ENCODE measurements at places on chromosomes 5 and 9.

DNA sequence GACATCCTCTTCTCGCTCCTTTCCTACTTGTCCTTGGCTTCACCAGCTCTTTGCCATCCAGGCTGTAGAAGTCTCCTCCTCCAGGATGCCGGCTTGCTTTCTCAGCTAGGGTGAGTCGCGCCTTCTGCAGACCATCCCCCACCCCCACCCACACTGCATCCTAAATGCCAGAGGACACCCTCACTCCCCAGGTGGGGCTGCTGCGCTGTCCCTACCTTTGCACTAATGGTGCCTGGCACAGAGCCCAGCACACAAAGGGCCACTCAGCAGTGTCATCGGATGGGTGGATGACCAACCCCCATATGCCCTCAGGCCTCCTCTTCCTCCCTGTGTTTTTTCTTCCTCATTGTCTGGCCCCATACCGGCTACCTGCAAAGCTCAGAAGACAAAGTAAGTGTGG, 14.8 kb downstream of the IL9 start:
- no peak for DNase-seq

DNA sequence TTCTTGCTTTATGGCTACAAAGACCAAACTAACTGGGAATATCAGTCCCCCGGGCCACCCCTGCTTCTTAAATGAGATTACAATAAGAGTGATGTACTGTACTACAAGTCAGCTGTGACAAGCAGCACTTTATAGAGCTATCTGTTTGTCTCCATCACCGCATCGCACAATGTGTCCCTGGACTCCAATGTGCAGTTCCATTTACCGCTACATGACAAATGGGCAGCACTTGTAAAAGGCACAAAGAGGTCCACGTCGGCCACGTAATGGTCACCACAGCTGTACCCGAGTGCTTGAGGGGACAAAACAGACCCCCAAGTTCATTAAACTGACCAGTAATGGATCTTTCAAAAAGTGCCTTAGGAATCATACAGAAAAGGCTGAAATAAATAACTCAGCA, 54.1 kb downstream of the PSMB7 start:
- DNase-seq = no peak

GRCh38 chr5:57082441-57083067, 91.3 kb upstream of the GPBP1 start:
- no peak for DNase-seq

GRCh38 chr9:109974918-109975276, 194.9 kb downstream of the PALM2AKAP2 start:
- DNase-seq = no peak

GRCh38 chr5:31761877-31762276, 122.9 kb downstream of the PDZD2 start:
- no peak for DNase-seq

DNA sequence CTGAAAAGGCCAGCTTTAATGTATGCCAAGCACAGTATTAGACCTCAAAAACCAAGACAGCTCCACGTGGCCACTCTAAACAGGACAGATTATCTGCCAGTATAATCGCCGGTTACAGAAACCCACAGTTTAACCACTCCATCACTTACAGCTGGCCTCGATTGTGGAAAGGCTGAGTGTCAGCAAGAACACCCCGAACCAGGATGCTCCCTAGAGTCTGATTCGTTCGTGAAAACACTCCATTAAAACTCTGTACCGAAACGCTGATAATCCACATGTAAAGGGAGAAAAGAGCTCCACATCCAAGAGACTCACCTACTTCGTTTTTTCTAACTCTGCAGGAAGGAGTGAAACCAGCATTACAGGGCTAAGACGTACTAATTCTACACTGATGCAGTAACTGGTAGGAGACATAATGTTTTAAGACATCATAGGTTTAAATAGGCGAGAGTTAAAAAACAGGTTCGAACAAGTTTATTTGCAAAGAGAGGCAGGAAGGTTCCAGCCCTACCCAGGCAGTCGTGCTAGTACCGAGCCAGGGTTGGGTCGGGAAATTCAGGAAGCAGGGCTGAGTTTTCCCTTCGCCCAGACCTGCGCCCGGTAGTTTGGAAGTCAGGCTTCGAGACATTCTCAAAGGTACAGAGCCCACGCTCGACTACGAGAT, 949 bp downstream of the SERINC5 start:
- no peak for DNase-seq

DNA sequence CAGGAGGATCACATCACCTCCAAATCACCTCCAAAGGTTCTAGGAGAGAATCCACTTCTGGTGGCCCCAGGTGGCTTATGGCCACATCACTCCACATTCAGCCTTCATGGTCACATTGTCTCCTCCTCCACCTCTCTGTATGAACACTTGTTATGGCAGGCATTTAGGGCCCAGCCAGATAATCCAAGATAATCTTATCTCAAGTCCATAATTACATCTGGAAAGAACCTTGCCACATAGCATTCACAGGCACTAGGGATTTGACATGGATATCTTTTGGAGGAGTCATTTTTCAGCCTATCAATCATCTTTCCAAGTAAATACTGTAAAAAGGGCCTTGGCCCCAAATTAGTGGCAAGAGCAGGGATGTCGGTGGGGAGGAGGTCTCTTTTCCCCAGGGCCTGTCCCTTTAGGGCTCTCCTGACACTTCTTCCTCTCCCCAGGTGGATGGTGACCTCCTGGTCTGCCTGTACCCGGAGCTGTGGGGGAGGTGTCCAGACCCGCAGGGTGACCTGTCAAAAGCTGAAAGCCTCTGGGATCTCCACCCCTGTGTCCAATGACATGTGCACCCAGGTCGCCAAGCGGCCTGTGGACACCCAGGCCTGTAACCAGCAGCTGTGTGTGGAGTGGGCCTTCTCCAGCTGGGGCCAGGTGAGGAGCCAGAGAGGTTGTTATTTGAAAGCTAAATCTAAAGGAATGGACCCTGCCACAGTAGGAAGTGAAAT, 140.9 kb downstream of the SAXO1 start:
- no peak for DNase-seq

DNA sequence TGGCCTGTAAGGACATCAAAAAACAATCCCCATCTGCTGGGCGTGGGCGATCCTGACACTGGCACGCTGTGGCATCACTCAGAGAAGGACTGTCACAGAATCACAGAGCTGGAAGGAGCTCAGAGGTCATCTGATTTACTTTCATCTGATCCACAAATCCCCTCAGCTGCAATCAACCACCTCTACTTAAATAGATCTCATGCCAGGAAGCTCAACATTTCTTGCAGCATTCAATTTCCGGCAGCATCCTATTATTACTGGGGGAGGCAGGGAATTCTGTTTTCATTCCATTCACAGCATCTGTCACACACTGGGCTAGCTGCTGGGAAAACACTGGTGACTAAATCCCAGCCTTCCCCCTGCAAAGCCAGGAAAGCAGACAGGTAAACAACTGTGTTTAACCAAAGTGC, 38.3 kb downstream of the RETREG1 start:
- no peak for DNase-seq

DNA sequence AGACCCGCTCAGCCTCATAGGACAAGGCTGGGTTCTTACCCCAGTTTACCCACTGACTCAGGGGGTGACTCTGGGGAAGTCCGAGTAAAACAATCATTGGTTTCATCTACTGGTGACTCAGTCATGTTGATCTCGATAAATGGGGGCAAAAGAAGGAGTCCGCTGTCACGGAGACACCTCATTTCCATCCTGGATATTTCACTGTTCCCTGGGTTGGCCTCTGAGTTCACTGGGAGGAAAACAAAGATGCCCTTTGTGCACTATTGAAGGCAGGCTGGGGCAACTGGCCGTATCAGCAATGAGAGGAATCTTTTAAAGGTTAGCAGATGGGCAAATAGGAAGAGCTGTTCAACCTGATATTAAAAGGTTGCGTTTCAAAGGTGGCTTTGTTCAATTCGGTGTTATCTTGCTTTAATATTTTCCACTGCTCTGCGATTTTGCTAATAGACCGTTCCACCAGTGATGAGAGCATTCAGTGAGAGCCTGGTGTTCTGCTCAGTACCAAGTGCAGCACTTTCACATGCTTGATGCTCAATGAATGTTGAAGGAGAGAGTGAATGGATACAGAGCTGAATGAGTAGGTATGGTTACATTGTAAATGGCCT, 110.2 kb upstream of the EGFLAM start:
- DNase-seq = no peak

DNA sequence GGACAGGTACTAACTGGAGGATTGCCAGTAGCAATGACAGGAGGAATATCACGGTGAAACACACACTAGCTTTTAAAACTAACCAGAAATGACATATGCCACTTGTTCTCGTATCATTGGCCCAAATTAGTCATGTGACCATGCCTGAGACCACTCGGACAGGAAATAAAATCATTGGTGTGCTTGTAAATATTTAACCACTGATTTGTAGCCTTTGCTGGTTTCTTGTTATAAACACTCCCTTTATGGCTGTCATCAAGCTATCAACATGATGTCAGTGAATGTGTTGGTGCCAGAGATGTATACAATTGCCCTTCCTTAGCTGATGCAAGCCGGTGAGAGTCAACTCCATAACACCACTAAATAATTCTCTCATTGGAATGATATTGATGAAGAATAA, 123.7 kb upstream of the ANKH start:
- DNase-seq = no peak

DNA sequence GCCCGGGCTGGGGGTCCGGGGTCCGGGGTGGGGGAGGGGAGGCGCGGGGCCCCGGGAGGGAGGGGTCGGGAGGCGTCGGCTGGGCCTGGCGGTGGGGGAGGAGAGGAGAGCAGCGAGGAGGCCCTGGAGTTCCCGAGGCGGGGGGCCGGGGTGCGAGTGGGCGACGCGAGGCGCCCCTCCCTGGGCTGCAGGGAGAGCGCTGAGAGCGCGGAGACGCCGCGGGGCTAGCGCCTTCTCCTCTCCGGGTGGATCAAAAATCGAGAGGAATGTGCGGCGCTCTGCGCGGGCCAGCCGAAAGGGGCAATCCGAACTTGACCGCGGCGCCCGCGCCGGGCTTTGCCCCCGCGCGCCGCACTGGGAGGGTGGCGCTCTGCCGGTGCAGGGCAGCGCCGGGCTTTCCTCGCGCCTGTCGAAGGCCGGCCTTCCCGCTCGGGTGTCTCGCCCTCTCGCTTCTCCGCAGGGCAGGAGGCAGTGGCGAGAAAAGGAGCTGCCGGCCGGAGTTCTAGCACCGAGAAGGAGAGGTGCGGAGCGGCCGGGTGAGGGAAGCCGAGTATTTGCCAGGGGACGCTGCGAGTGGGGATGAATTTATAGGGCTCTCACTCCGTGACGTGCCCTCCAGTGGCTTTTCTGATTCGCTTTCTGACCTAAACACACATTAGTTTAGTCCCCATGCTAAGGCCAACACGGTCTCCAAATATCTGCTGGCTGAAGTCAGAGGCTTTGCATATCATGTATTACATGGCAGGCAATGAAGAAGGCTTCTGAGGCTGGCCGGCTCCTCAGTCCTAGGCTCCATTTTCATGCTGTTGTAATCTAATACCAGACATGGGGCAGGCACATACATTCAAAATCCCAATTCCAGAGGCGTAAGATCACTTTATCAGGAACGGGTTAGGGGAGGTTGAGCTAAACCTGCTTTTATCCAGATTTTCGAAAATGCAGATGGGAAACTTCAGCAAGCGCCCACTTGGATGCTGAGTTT, 503 bp upstream of the GDNF start:
- no peak for DNase-seq

DNA sequence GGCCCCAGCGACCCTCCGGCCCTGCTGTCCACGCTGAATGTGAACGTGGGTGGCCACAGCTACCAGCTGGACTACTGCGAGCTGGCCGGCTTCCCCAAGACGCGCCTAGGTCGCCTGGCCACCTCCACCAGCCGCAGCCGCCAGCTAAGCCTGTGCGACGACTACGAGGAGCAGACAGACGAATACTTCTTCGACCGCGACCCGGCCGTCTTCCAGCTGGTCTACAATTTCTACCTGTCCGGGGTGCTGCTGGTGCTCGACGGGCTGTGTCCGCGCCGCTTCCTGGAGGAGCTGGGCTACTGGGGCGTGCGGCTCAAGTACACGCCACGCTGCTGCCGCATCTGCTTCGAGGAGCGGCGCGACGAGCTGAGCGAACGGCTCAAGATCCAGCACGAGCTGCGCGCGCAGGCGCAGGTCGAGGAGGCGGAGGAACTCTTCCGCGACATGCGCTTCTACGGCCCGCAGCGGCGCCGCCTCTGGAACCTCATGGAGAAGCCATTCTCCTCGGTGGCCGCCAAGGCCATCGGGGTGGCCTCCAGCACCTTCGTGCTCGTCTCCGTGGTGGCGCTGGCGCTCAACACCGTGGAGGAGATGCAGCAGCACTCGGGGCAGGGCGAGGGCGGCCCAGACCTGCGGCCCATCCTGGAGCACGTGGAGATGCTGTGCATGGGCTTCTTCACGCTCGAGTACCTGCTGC, 839 bp downstream of the KCNV2 start:
- no peak for DNase-seq

DNA sequence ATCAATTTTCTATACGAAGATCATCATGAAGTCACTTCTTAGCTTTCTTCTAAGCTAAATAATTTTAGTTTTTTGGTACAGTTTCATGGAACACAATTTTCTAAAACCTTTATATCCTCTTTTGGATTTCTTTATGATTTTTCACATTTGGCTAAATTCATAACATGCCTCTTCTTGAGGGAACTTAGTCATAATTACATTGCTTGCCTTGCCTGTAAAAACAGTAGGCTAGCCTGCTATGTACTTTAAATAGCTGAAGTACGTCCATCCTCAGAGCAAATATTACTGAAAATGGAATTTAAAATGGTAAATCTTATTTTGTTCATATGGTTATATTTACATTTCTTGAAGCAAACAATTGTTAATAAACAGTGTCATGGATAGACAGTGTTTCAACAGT, 225.0 kb downstream of the VPS13A start:
- DNase-seq = no peak

DNA sequence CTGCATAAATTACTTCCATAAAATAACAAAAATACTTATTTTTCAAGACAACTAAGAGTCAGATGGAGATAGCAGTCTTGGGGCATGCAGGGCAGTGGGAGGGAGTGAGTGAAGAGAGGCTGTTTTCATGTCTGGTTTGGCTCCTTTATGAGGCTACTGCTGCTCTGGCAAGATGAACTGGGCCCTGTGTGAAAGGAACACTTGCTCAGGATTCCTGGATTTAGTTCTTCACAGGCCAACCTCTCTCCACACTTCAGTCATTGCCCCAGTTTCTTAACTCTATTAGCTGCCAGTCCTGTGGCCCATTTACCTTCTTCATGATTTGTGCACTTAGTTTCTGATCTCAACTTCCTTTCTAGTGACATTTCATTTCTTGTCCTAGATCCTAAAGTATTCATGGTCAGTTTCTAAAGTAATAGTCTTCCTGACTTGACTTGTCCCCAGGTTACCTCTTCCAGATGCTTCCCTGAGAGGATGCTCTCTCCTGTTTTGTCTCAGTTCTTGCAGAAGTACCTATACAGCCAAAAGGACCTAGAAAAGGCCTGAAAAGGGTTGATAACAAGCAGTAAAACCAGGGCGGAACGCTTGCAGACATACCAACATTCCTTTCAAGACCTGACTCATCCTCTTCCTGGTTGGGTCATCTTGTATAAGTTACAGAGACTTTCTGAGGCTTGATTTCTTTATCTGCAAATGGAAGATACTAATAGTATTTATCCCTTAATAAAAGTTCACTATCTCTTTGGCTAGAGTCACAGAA, 77.0 kb upstream of the ZFAND5 start:
- DNase-seq = no peak

DNA sequence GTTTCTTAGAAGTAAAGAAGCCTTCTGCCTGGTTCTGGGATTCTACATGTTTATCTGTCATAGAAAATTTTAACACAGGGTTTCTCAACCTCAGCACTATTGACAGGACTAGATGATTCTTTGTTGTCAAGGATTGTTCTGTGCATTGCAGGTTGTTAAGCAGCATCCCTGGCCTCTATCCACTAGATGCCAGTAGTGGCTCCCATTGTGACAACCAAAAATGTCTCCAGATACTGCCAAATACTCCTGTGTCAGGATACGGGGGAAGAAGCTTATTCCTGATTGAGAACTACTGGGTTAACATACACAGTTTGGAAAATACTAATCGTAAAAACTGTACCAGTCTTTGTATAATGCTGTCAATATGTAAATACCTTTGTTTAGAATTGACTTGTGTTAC, 167.1 kb downstream of the NIPBL start:
- DNase-seq = no peak

Measured in DMS79 (cell line).